ENCODE measurements at places on chromosomes 4 and X. TPM values are rescaled to one million over a fixed set of nuclear protein-coding genes. Genes with fewer than 3 reads are reported as not detected.

The SCD5 gene
- total RNA-seq, result 20.6 TPM

The GPRASP1 gene
- 5.5 TPM for total RNA-seq

The NPY1R gene
- 4.6 TPM for total RNA-seq

The OGT gene
- 129 TPM for total RNA-seq

The SULT1B1 gene
- total RNA-seq, result 9.2 TPM

The MTCP1 gene
- total RNA-seq, result 16.8 TPM

The MAGEC1 gene
- not detected for total RNA-seq

The DCAF12L1 gene
- not detected for total RNA-seq

The CPZ gene
- 6.7 TPM for total RNA-seq

The TEX13C gene
- not detected for total RNA-seq

The ANXA3 gene
- 182 TPM for total RNA-seq

The HEPH gene
- total RNA-seq, result 16.9 TPM

The KDR gene
- total RNA-seq, result 48.6 TPM

The C4orf54 gene
- not detected for total RNA-seq

The PRDM8 gene
- total RNA-seq, result 1.7 TPM

The KIF4A gene
- total RNA-seq, result 0.75 TPM

The STK32B gene
- total RNA-seq, result 2.8 TPM

The GABRA4 gene
- not detected for total RNA-seq

The LRRC66 gene
- total RNA-seq, result 0.12 TPM

Data from upper lobe of right lung (tissue), 1 donor.